BE2C (cell line): ENCODE measurements at places on chromosomes 6 and 20.

- DNase-seq: no peak
Measured at GRCh38 chr6:54107470-54108090, 3.7 kb upstream of the MLIP start.

DNA sequence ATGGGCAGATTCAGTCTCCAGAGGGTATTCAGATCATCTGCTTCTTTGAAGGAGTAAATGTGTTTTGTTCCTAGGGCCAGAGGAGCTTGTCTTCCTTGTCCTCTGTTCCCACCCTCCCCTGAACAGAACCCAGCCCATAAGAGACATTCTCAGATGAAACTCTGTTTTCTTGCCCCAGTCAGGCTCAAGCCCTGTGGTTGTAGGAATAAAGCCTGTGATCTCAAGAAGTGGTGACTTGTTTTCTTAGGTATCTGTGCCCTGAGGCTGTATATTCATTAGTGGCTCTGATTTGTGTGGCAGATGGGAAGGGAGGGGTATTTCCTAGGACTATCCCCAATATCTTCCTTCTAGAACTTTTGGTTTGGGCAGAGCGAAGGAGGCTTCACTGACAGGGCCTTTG is 27.9 kb downstream of the GSS start:
- no peak for DNase-seq

GRCh38 chr6:35673755-35674154 is 15.0 kb downstream of the FKBP5 start:
- DNase-seq: no peak

DNA sequence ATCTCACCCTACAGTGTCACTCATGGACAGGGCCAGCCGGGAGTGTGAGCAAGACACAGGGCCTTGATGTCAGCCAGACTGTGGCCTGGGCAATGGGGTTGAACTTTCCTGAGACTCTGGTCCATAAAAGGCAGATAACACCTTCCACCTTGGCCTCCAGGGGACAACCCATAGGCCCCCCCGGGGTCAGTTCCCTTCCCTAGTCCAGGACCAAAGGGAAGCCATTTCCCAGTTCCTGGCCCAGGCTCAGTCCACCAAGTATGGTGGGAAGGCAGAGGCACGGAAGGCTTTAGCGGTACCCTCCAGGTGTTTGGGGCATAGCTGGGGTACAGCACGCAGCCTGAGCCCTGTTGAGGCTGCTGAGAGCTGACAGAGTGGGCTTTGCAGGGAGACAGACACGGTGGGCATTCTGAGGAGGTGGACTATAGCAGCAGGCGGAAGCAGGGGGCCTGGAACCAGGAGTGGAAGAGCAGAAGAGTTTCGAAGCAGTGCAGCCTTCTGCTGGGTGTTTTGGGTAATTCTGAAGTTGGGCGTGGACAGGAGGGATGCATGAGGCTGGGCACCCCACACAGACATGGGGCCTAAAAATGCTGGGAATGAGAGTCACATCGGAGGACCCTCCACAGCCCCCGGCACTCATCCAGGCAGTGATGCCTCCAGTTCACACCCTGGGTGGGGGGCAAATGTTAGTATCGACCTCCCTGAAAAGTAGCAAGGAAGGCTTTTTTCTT is 43.9 kb upstream of the CD93 start:
- DNase-seq: no peak

- no peak for DNase-seq
Measured at GRCh38 chr20:4875578-4876067, 125.7 kb downstream of the SLC23A2 start.

DNA sequence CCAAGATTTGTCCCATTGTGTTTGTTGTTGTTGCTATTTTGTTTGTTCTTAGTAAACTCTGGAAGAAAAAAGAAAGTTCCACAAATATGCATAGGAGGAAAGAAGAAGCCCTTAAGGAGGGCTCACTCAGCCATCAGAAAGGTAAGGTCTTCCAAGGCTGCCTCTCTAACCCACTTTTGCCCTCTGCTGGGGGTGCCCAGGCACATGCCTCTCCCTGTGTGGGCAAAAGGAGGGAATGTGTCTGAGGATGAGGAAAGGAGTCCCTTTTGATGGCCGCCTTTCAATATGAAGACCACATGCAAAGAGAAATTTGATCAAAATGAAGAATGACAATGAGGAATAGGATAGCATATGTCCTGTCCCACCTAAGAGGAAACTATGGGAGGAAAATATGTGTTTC is 248.2 kb upstream of the POU3F2 start:
- peak; percentile 13 for DNase-seq

- DNase-seq: no peak
Measured at GRCh38 chr6:137223370-137224131, 4.4 kb upstream of the IFNGR1 start.

- DNase-seq: no peak
Measured at GRCh38 chr20:60138256-60139220, 180.3 kb downstream of the CDH26 start.

GRCh38 chr6:112253498-112253840 is 898 bp downstream of the LAMA4 start:
- no peak for DNase-seq

GRCh38 chr6:142152746-142153145 is 5.7 kb downstream of the VTA1 start:
- no peak for DNase-seq
